NB4 (cell line): ENCODE measurements at places on chromosomes 4 and X.

DNA sequence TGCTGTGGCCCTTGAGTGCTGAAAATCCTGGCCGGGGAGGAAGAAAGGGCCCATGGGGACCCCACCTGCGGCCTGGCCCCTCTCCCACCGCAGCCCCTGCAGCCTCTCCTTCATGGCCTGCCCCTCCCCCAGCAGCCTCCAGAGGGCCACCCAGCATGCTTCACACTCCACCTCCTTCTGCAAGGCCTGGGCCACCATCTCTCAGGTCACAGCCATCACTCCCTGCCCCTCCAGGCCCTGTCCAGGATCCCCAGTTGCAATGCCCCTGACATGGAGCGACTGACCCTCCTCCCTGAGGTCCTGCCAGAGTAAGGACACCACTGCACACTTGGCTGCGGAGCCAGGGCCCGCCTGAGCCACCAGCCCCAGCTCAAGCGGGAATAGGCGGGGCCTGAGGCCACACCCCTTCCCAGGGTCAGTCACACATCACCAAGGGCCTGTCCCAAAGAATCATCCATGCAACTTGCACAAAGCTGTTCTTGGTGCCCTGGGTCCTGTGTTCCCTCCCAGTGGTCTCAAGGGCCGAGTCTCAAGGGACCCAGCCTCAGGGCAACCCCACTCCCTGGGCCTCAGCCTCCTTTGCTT lies 32.9 kb downstream of the CCNQ start:
- no peak for DNase-seq

DNA sequence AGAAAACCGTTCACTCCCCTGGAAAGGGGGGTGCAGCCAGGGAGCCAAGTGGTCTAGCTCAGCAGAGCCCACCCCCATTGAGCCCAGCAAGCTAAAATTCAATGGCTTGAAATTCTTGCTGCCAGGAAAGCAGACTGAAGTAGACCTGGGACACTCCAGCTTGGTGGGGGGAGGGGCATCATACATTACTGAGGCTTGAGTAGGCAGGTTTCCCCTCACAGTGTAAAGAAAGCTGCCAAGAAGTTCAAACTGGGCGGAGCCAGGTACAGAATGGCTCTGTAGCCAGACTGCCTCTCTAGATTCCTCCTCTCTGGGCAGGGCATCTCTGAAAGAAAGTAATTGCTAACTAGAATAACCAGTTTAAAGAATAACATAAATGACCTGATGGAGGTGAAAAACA lies 372.3 kb upstream of the F9 start:
- DNase-seq, result no peak

GRCh38 chrX:54560411-54560810 lies 30.4 kb downstream of the GNL3L start:
- no peak for DNase-seq

DNA sequence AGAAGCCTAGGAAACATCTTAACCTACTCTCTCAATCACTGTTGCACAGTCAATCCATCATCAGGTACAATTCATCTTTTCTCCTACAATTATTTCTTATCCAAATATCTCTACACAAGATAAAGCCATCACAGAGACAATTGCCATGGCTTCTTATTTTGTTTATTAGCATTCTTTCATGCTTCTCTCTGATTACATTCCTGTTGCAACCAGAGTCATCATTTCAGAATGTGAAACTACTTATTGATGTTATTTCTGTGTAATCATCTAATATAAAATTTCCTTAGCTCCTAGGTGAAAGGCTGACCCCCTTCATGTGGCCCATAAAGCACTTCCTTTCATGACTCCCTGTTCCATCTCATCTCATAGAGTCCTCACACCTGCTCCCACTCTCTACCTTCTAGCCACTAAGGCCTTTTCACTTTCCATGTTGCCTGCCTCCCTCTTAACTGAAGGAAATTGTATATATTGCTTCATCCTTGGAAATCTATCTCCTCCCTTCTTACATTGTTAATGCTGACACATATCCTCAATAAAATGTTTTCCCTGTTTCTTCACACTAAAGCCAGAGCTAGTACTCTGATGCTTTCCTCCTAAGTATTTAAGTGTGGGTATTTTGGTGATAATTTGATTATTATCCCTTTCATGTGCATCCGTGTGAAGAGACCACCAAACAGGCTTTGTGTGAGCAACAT lies 829.9 kb downstream of the FAT4 start:
- DNase-seq, result no peak

GRCh38 chr4:38323141-38323641 lies 340.8 kb upstream of the KLF3 start:
- peak; percentile 45 for DNase-seq

GRCh38 chr4:159071969-159072765 lies 30.7 kb upstream of the RAPGEF2 start:
- DNase-seq, result no peak

DNA sequence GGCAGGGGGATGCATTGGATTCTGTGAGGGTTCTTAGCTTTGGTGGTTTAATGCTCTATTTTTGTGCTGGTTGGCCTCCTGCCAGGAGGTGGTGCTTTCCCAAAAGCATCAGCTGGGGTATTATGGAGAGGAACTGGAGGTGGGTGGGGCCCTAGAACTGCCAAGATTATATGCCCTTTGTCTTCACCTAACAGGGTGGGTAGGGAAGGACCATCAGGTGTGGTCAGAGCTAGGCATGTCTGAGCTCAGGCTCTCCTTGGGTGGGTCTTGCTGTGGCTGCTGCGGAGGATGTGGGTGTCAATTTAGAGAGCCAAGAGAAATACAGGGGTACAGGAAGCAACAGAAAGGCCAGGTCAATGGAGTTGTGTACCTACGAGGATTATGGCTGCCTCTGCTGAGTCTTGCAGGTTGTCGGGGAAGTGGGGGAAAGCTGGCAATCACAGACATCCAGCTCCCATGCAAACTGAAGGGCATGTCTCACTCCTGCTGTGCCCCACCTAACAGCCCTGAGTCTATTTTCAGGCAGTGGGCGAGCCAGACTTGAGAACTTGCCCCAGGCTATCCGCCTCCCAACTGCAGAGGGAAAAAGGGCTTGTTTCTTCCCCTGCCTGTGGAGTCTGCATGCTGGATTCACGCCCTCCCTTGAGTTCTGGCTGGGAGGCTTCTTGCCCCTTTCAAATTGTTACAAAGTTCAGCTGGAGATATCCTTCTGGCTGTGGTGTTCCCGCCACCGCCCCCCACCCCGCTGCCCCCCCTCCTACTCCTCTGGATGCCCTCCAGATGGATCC lies 212.0 kb downstream of the COMMD8 start:
- no peak for DNase-seq

DNA sequence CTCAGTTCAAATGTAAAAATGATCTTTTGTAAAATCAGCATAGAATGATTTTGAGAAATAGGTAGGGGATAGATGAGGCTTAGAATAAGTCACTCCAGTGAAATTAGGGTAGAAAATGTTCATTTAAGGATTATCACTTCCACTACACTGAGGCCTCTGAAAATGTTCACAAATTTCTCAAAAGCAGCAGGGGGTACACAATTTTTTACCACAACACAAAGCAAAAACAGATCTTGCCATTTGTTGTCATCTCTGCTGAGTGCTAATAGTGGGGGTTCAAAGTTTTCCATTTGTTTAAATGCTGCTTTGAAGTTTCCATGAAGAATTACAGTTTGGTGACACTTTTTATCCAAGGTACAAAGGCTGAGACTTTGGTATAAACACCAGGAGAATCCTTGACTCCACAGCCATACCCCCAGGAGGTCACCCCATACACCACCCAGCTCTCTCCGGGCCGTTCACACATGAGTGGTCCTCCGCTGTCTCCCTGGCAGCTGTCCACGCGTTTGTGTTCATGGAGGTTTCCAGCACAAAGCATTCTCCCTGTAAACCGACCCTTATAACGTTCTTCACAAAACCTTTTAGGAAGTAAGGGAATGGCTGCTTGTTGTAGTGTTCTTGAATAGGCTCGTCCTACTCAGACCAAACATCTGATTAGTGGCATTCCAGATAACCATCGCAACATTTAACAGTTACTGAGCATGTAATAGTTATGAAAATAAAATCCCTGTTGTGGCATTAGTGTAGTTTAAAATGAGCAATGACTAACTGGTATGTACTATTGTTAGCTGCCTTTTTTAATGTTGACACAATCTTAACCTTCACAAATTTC lies 71.0 kb downstream of the PRSS12 start:
- DNase-seq, result peak; percentile 58

DNA sequence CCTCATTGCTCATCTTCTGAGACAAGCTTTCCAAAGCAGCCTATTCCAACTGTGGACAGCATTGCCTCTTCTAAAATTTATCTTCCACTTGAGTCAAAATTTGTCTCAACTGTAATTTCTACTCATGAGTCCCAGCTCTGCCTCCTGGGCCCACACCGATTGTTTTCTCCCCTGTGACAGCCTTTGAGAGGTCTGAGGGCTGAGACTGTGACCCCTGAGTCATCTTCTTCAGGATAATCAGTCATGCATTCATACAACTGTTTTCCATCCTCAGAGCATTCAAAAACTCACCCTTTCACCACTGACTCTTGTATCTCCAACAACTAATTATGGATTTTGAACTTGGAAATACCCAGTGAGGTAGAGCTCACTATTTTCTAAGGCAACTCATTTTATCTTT lies 228.1 kb downstream of the EDA2R start:
- DNase-seq, result no peak
